Effector CD4-positive, alpha-beta T cell (primary cell): ENCODE measurements at places on chromosomes 16 and 17.

DNA sequence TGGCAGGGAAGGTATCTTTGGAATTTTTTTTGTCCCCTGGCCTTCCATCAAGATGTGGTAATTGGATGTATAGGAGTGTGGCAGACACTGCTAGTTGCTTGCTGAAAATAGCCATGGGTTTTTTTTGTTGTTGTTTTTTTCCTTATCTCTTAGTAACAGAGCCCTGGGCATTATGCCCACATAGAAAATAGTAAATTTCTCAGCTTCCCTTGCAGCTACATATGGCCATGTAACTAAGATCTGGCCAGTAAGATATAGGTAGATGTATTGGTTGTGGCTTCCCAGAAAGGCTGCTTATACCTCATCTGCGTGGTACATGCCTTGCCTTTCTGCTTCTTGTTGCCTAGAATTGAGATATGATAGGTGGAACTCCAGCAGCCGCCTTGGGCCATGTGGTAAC is 349.9 kb downstream of the CPPED1 start:
- no peak for DNase-seq

DNA sequence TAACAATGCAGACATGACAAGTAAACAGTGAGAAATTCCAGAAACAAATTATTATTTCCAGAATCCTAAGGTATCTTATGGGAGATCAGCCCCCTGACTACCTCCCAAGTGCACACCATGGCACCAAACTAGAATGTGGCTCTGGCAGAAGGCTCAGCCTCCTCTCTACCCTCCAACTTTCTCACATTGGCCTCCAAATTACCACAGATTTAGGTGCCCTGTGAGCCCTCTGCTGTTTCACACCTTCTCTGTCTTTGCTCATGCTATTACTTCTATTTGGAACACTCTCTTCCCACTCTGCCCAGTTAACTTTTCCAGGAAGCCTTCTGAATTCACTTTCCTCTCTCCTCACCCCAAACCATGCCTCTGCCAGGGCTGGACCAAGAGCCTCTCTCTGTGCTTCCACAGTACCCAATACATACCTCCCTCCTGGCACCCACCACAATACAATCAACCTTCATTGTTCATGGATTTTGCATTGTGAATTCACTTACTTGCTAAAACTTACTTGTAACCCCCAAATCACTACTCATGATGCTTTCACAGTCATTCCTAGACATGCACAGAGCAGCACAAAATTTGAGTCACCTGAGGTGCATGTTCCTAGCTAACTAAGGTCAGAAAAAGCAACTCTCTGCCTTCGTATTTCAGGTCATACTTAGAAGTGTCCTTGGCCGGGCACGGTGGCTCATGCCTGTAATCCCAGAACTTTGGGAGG is 31.4 kb downstream of the SMG6 start:
- DNase-seq = no peak

GRCh38 chr17:62628831-62629555 is 1.5 kb downstream of the MRC2 start:
- no peak for DNase-seq

DNA sequence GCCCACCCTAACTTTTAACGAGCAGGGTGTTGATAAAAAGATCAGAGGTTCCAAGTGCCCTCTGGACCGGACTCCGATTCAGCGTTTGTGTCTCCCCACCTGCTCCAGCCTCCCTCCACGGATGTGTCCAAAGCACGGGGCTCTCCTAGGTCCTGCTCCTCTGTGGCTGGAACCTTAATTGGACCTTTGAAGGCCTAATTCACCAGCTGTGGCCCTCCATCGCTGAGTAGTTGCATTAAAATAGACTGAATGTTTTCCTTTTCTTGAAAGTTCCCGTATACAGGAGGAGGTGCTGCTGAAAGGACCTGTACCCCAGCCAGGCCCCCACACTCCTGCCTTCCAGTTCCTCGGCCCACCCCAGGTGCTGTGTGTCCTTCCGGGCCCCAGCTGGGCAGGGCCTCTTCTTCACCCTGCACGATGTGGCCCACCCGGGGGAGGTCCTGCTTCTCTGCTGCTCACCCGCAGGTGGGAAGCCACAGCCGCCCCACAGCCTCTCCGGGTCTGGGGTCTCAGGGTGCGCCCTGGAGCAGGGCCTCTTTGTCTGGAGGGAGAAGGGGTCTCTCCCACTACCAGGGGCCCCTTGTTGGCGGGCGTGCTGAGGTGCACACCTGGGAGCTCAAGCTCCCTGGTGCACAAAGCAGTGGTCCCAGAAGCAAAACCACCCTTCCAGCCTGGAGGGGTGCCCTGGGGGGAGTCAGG is 1.3 kb upstream of the CACNA1H start:
- DNase-seq = no peak

DNA sequence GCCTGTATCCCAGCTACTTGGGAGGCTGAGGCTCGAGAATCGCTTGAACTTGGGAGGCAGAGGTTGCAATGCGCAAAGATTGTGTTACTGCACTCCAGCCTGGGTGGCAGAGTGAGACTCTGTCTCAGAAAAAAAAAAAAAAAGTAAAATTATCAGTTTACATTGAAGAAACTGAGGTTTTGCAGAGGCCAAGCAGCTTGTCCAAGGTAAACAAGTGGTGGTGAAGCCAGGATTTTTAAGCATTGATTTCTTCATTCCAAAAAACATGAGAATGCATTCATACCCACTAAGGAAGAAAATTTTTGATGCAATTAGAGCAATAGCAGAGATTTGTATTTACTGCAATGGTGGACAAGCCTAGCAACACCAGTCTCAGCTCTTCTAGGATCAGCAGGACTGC is 52.7 kb downstream of the CENPV start:
- DNase-seq = no peak

DNA sequence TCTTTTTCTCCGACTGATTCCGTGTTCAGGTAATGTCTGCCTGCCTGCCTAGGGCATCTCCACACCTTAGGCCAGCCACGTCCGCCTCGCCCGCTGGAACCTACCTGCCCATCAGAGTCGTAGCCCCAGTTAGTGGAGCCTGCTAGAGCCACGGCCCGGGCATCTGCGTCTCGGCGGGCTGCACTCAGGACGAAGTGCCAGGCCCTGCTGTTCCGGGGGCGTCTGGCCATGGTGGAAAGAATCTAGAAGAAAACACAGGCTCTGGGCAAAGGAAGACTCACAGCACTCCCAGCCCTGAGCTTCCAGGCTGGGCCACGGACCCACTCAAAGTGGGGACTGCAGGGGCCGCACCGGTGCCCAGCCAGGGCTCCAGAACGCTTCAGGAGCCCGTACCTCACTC is 1.1 kb downstream of the SPSB3 start:
- no peak for DNase-seq

- DNase-seq = no peak
These were observed 14.9 kb downstream of the CDIP1 start for GRCh38 chr16:4523686-4524085.

DNA sequence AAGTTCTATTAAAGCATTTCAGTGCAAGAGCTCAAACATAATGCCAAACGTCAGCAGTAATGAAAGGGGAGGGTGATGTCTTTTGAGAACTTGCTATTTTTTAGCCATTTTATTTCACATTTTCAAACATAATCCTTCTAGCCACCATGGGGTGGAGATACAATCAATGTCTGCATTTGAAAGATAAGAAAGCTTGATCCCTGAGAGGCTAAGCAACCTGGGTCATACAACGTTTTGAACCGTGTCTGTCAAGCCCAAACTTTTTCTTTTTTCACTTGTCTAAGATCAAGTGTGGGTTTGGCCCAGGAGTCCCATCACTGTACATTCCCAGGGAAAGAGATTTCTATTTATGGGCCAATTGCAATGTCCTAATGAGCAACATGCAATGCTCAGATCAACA is 331.1 kb downstream of the SLC39A11 start:
- DNase-seq = no peak

GRCh38 chr17:50632637-50633036 is 2.0 kb upstream of the ABCC3 start:
- no peak for DNase-seq

DNA sequence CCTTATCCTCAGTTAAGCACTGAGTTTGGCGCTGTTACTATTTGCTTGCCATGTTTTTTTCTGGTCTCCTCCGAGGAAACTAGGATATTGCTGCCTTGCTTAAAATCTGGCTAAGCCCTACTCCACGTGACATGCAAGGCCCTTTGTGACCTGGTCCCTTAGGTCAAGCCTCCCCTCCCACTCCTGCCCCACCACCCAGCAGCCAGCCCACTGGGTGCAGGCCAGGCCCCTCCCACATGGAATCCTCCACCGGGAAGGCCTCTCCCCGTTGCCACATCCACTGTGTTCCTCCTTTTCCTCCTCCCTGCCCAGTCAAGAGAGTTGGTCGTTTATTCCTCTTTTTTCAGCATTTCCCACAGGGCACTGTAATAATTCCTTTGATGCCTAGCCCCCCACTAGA is 16.2 kb downstream of the PSMD3 start:
- no peak for DNase-seq

GRCh38 chr17:42519546-42520491 is 16.2 kb upstream of the NAGLU start:
- no peak for DNase-seq

DNA sequence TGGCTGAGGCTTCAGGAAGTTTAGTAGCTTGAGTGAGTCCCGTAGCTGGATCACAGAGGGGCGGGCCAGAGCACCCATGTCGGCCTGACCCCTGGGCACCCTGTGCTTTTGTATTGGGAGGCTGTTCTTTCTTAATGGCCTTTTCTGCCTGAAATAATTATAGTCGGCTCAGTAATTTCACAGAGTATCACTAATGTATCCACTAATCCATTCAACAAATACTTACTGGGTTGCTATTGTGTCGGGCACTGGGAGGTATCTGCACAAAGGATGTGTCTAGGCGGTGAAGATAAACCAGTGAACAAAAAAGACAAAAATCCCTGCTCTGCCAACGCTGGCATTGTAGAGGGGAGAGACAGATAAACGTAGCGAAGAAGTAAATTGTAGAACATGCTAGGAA is 318.6 kb downstream of the FOXL1 start:
- no peak for DNase-seq
